ENCODE measurements at places on chromosomes 2 and 18. TPM values are rescaled to one million over a fixed set of nuclear protein-coding genes. Genes with fewer than 3 reads are reported as not detected.
A peak's percentile ranks its signal among the peaks of the same experiment; 100 is the strongest.

GRCh38 chr2:2850859-2851258 lies 519.8 kb upstream of the MYT1L start:
- H3K27me3 ChIP-seq, result peaks cover 5% of the 10 kb centered on the region
- no peaks in the 10 kb centered on the region for H3K36me3 ChIP-seq
- DNase-seq, result no peak
- H3K4me3 ChIP-seq, result no peak overlapping the region
- H3K4me1 ChIP-seq, result no peaks in the 10 kb centered on the region

- no peaks in the 10 kb centered on the region for H3K27me3 ChIP-seq
- no peak overlapping the region for H3K4me3 ChIP-seq
- no peak for DNase-seq
- no peaks in the 10 kb centered on the region for H3K36me3 ChIP-seq
- H3K4me1 ChIP-seq, result no peaks in the 10 kb centered on the region
- H3K27ac ChIP-seq, result no peak overlapping the region
These were observed 336.8 kb downstream of the DSEL start for GRCh38 chr18:67179726-67180125.

- H3K27ac ChIP-seq, result peak overlapping the region; percentile 100
- H3K27me3 ChIP-seq, result no peaks in the 10 kb centered on the region
- peak overlapping the region; percentile 59 for H3K4me3 ChIP-seq
- H3K36me3 ChIP-seq, result peaks cover 11% of the 10 kb centered on the region
- peak; percentile 87 for DNase-seq
These were observed 200.7 kb downstream of the BCL11A start for GRCh38 chr2:60352491-60353405.

DNA sequence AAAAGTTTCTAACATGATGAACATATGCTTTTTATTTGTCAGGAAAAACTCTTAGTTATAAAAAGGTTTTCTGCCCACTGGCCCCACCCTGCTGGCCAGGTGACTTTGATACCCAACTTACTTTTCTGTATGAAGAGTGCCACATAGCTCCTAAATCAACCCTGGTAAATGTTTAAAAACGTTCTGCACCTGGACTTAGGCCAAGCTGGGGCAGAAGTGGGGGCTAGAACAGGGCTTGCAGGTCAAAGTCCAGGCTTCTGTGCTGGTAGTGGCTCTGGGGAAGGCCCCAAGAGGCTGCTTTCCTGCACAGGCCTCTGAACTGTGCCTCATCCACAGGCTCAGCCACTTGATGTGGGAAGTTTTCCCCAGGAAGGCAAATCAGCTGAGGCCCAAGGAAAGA lies 171.7 kb downstream of the ANKRD30B start:
- no peak overlapping the region for H3K4me3 ChIP-seq
- H3K36me3 ChIP-seq, result no peaks in the 10 kb centered on the region
- H3K4me1 ChIP-seq, result no peaks in the 10 kb centered on the region
- no peak overlapping the region for H3K27ac ChIP-seq
- H3K27me3 ChIP-seq, result no peaks in the 10 kb centered on the region

- peaks cover 26% of the 10 kb centered on the region for H3K4me1 ChIP-seq
- H3K27ac ChIP-seq, result peak overlapping the region; percentile 57
- peaks cover 9% of the 10 kb centered on the region for H3K27me3 ChIP-seq
- H3K36me3 ChIP-seq, result no peaks in the 10 kb centered on the region
These were observed 177.1 kb upstream of the HAAO start for GRCh38 chr2:42969231-42970150.

DNA sequence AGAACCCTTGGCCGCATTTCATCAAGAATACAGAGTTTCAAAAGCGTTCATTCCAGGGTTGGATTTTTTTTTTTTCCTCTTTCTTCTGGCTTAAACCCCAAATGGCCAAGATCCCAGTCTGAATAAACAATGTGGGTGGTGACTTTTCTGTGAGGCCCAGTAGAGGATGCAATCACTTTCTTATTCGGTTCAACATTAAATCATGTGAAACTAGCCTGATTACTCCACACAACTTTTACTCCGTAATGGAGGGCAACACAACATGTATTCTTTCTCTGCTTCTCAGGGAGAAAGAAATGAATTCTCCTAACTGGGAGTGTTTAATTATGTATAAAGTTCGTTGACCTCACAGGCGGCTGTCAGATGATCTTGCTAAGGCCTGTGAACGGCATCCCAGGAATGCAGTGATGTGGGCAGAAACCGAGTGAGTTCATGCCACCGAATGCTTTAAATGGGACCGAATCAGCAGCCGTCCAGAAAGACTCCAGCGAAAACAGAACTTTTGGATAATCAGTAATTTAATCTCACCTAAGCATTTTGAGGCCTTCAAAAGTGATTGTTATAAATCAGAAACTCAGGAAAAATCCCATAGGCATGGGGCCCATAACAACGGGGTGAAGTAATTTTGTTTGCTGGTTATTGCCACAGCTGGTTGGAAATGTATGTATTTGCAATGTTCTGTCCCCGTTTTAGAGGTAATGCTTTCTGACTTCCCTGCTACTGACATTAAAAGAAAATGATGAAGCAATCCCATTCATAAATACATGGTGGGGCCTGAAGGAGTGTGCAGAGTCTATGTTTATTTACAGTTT lies 81.5 kb downstream of the BCL2 start:
- peaks cover 58% of the 10 kb centered on the region for H3K4me1 ChIP-seq
- H3K36me3 ChIP-seq, result peaks cover 48% of the 10 kb centered on the region
- no peak for DNase-seq
- no peaks in the 10 kb centered on the region for H3K27me3 ChIP-seq
- H3K27ac ChIP-seq, result no peak overlapping the region

- H3K36me3 ChIP-seq, result no peaks in the 10 kb centered on the region
- peak overlapping the region; percentile 99 for H3K27ac ChIP-seq
- no peaks in the 10 kb centered on the region for H3K27me3 ChIP-seq
- H3K4me3 ChIP-seq, result peak overlapping the region; percentile 96
- no peak for DNase-seq
These were observed 35.2 kb downstream of the PCBP1 start for GRCh38 chr2:70122470-70122869.

GRCh38 chr2:191078165-191078867 lies 64.3 kb upstream of the STAT1 start:
- H3K27me3 ChIP-seq, result peaks cover 5% of the 10 kb centered on the region
- DNase-seq, result no peak
- H3K4me1 ChIP-seq, result no peaks in the 10 kb centered on the region
- no peak overlapping the region for H3K4me3 ChIP-seq
- peak overlapping the region; percentile 67 for H3K27ac ChIP-seq

DNA sequence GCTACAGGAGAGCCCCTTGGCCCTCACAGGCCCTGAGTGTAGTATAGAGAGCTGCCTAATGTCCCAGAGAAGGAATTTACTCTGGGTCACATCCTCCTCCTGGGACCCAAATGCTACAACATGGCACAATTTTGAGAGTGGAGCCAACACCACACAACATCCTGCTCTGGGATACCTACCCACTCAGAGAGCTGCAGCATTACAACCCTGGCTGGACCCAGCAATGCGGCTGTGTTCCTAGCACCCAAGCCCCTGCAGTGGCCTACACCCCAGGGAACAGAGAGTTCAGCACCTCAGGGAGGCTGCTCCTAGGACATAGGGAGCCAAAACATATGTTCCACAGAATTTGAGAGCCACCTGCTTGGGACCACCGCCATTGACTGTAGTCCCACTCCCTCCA lies 19.3 kb upstream of the FABP1 start:
- peaks cover 12% of the 10 kb centered on the region for H3K36me3 ChIP-seq
- H3K4me3 ChIP-seq, result no peak overlapping the region
- H3K27ac ChIP-seq, result no peak overlapping the region
- no peaks in the 10 kb centered on the region for H3K4me1 ChIP-seq
- peaks cover 41% of the 10 kb centered on the region for H3K27me3 ChIP-seq

- peaks cover 13% of the 10 kb centered on the region for H3K36me3 ChIP-seq
- H3K27me3 ChIP-seq, result peaks cover 50% of the 10 kb centered on the region
- H3K4me1 ChIP-seq, result peaks cover 15% of the 10 kb centered on the region
These were observed 217 bp downstream of the PXDN start for GRCh38 chr2:1744151-1744445.

- DNase-seq, result no peak
- H3K4me1 ChIP-seq, result no peaks in the 10 kb centered on the region
- H3K27me3 ChIP-seq, result peaks cover 9% of the 10 kb centered on the region
- no peak overlapping the region for H3K4me3 ChIP-seq
These were observed 256.3 kb downstream of the SRBD1 start for GRCh38 chr2:45354776-45355175.

DNA sequence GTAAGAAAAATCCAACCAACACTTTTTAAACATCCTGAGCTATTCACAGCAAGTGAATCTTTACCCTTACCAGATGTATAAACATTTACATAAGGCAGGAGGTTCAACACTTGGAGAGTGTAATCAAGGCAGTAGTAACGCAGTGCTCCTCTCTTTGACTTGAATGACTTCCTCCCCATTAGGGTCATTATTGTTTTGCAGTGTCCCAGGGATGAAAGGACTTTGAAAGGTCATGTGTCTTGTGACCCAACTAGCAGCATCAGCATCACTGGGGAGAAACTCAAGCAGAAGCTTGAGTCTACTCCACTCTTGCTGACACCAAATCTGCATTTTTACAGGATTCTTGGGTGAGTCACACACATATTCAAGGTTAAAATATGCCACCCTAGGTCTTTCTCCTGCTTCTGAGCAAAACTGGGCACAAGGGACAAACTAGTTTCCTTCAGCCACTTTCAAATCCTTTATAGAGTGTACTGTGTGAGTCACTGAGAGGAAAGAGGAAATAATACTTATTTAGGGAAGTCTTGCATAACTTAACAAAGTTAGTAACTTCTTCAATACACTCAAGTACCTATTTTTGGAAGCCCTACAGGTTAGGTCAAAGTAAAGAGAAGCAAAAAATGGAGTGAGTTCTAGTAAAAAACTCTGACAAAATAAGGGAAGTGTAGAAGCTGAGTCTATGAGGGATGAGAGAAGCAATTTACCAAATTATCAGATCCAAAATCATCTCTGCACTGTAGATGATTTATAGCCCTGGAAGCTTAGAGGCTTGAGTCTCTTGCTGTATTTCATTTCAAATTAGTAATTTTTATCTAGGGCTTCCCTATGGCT lies 51.0 kb upstream of the EML4 start:
- peaks cover 58% of the 10 kb centered on the region for H3K4me1 ChIP-seq
- DNase-seq, result peak; percentile 80
- peak overlapping the region; percentile 81 for H3K4me3 ChIP-seq
- H3K27me3 ChIP-seq, result no peaks in the 10 kb centered on the region
- no peaks in the 10 kb centered on the region for H3K36me3 ChIP-seq

GRCh38 chr2:8538931-8539621 lies 142.8 kb upstream of the ID2 start:
- H3K27ac ChIP-seq, result no peak overlapping the region
- H3K27me3 ChIP-seq, result peaks cover 61% of the 10 kb centered on the region
- no peak for DNase-seq
- H3K36me3 ChIP-seq, result no peaks in the 10 kb centered on the region
- peaks cover 52% of the 10 kb centered on the region for H3K4me1 ChIP-seq
- H3K4me3 ChIP-seq, result no peak overlapping the region

DNA sequence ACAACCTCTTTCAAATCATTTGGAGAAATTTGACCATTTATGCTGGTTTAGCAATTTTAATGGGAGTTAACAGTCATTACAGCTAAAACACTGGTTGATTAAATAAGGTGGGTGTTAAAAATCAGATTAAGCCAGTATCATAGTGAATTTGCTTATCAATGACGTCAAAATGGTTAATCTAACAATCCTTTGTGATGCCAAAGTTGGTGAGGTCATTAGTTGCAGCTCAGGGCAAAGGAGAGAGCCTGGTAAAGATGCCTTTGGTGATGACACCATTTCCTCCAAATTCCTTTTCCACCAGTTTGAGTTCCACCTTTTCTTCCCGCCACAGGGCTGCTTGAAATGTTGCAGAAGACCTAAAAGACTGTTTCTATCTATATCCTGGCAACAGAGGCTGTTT lies 757.1 kb upstream of the PIK3C3 start:
- H3K4me3 ChIP-seq, result no peak overlapping the region
- H3K36me3 ChIP-seq, result no peaks in the 10 kb centered on the region
- DNase-seq, result no peak
- H3K27ac ChIP-seq, result no peak overlapping the region

GRCh38 chr2:223928113-223929006 lies 16.8 kb downstream of the WDFY1 start:
- H3K4me3 ChIP-seq, result no peak overlapping the region
- no peaks in the 10 kb centered on the region for H3K27me3 ChIP-seq
- peak overlapping the region; percentile 41 for H3K27ac ChIP-seq

DNA sequence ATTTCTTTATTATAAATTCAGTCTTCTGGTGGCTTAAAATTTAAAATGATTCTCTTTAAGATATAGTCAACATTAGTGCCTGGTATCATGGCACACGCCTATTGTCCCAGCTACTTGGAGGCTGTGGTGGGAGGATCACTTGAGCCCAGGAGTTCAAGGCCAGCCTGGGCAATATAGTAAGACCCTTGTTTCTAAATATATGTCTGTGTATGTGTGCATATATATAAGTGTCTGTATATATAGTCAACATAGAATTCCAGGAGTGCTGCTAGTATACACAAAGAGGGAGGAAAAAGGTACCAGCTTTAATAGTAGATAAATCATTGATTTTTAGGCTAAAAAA lies 24.9 kb downstream of the EIF4E2 start:
- no peak overlapping the region for H3K27ac ChIP-seq
- H3K27me3 ChIP-seq, result no peaks in the 10 kb centered on the region
- no peak overlapping the region for H3K4me3 ChIP-seq
- H3K4me1 ChIP-seq, result no peaks in the 10 kb centered on the region
- H3K36me3 ChIP-seq, result peaks cover 20% of the 10 kb centered on the region
- DNase-seq, result no peak

DNA sequence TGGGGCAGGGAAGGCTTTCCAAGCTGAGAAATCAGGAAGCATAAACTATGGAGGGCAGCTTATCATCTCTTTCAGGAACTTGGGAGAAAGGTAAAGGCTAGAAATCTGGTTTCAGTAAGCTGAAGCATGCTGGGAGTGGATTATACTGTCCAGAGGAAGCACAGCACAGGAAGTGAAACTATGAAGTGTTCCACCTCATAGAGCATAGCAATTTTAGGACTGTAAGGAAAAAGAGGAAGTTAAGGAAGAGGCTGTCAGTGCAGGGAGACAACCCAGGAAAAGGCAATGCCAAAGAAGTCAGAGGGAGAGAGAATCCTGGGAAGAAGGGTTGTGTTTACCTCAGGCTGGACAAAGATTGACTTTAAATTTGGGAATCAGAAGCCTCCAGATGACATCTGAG lies 51.9 kb downstream of the EFEMP1 start:
- DNase-seq, result peak; percentile 0
- H3K27ac ChIP-seq, result peak overlapping the region; percentile 17
- peaks cover 15% of the 10 kb centered on the region for H3K4me1 ChIP-seq
- H3K27me3 ChIP-seq, result peaks cover 7% of the 10 kb centered on the region

The SERPINB10 gene
- polyA plus RNA-seq, result not detected

The GALR1 gene
- polyA plus RNA-seq, result not detected

The SERPINB2 gene
- 0.39 TPM for polyA plus RNA-seq

The DYNAP gene
- polyA plus RNA-seq, result not detected

The REG1A gene
- not detected for polyA plus RNA-seq

The ABCB11 gene
- not detected for polyA plus RNA-seq

The GULP1 gene
- polyA plus RNA-seq, result not detected

Data from naive B cell (primary cell).